Activated CD8-positive, alpha-beta T cell treated with anti-CD3 and anti-CD28 coated beads, Interleukin-2, amount 10 ng/mL, durations not matched to agents 7 days and 5 days (primary cell): ENCODE measurements at places on chromosomes 4 and X.

DNA sequence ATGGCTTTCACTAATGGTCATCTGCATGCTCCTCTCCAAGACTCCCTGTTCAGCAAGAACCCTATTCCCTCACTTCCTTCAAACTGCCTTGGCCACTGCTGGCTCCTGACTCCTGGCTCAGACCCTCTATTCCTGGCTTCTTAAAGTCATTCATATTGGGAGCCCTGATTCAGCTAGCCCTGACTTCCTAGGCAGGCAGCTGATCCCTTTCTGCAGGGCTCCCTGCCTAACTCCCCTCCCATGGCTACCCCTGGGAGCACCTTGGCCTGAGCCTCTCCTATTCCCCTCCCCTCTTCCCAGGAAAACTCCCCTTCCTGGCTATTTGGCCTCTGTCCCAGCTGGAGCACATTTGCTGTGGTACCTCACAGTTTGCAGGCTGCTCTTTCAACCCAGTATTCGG is 154.9 kb upstream of the PJA1 start:
- H3K36me3 ChIP-seq = no peaks in the 10 kb centered on the region
- H3K27me3 ChIP-seq = no peaks in the 10 kb centered on the region
- no peak overlapping the region for H3K4me3 ChIP-seq
- no peak overlapping the region for H3K27ac ChIP-seq

- no peaks in the 10 kb centered on the region for H3K36me3 ChIP-seq
- H3K27ac ChIP-seq = no peak overlapping the region
- no peaks in the 10 kb centered on the region for H3K4me1 ChIP-seq
- DNase-seq = no peak
- H3K27me3 ChIP-seq = no peaks in the 10 kb centered on the region
Measured at GRCh38 chrX:38313190-38313589, 14.1 kb downstream of the RPGR start.

- H3K4me1 ChIP-seq = peaks cover 21% of the 10 kb centered on the region
- DNase-seq = peak; percentile 64
- peak overlapping the region; percentile 96 for H3K4me3 ChIP-seq
- peak overlapping the region; percentile 88 for H3K27ac ChIP-seq
- H3K36me3 ChIP-seq = peaks cover 19% of the 10 kb centered on the region
Measured at GRCh38 chr4:17511509-17511949, 361 bp downstream of the QDPR start.

DNA sequence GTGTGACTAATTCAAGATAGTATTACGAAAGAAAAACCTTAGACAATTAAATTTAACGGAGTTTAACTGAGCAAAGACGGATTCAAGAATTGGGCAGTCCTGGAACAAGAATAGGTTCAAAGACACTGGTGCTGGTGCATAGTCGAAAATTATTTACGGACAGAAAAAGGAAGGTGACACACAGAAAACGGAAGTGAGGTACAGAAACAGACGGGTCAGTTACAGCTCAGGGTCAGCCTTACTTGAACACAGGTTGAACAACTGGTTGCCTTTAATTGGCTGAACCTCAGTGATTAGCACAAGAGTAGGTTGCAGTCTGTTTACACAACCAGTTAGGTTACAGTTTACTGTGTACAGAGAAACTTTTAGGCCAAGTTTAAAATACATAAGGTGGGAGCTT is 31.5 kb downstream of the KLHL8 start:
- peaks cover 3% of the 10 kb centered on the region for H3K36me3 ChIP-seq
- no peaks in the 10 kb centered on the region for H3K27me3 ChIP-seq
- no peak overlapping the region for H3K27ac ChIP-seq
- DNase-seq = no peak
- H3K4me3 ChIP-seq = no peak overlapping the region

GRCh38 chrX:12332786-12333347 is 194.6 kb downstream of the FRMPD4 start:
- DNase-seq = no peak
- no peak overlapping the region for H3K27ac ChIP-seq
- no peaks in the 10 kb centered on the region for H3K4me1 ChIP-seq
- H3K27me3 ChIP-seq = no peaks in the 10 kb centered on the region
- no peak overlapping the region for H3K4me3 ChIP-seq

DNA sequence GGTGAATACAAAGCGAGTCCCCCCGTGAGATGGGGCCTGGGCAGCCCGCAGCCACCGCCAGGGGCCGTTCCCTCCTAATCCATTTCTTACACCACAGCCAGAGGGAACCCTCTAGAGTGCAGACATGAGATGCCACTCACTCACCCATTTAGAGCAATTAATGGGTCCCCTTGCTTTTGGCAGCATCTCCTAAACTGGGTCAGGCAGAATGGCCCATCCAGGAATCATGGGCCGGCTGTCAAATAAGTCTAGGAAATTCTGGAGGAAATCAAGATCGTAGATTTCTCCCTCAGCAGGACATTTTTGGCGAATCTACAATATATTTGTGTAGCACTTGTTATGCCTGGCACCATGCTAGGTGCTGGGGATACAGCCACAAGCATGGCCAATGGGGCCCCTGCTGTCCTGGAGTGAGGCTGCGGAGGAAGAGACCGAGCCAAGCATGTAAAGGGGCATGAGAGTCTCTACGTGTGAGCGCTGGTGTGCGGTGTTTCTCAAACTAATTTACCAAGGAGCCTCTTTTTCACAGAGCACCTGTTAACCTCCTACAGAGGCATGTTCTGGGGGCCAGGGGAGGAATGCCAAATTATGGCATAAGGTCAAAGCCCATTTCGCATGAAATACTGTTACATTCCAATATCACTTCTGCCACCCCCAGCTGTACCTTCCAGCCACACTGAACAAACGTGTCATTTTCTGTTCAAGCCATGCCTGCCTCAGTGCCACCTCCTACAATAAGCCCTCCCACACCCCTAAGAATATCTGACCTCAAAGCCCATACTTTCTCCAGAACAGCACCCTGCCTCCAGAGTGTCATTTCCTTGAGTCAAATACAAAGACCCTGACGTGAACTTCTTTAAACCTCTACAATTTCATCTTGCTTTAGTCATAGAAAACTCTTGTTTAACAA is 28.1 kb upstream of the JAKMIP1 start:
- H3K4me3 ChIP-seq = no peak overlapping the region
- no peak overlapping the region for H3K27ac ChIP-seq
- no peaks in the 10 kb centered on the region for H3K4me1 ChIP-seq
- no peak for DNase-seq
- H3K27me3 ChIP-seq = peaks cover 10% of the 10 kb centered on the region

DNA sequence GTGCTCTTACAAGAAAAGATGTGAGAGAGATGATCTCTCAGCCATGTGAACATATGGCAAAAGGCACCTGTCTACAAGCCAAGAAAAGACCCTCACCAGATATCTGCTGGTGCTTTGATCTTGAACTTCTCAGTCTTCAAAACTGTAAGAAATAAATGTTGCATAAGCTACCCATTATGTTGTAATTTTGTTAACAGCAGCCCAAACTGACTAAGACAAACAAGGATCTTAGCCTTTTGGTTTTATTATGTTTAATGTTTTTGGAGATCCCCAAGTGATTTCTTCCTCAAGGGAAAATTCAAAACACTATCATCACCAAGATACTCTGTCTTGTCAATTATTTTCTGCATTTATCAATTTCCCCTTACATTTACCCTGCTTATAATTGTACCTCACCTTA is 21.8 kb upstream of the CCNI start:
- no peak overlapping the region for H3K27ac ChIP-seq
- no peaks in the 10 kb centered on the region for H3K36me3 ChIP-seq
- no peak overlapping the region for H3K4me3 ChIP-seq

DNA sequence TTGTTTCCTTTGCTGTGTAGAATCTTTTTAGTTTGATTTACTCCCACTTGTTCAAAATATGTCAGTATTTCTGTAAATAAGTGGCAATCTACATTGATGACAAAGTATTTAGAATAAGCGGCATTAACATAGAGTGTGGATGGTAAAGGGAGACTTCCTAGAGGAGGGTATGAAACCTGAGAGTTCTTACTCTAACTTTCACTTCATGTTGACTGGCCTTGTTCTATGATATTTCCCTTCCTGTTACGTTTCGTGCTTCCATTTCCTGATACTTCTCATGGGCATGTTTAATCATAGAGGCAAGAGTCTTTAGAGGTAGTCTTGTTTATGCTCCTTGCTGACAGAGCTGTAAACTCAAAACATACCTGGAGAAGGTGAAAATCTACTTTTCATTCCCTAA is 408.9 kb downstream of the GLUD2 start:
- H3K27ac ChIP-seq = no peak overlapping the region
- no peaks in the 10 kb centered on the region for H3K27me3 ChIP-seq
- H3K4me1 ChIP-seq = no peaks in the 10 kb centered on the region
- no peak overlapping the region for H3K4me3 ChIP-seq

- H3K27me3 ChIP-seq = no peaks in the 10 kb centered on the region
- H3K4me1 ChIP-seq = no peaks in the 10 kb centered on the region
- no peaks in the 10 kb centered on the region for H3K36me3 ChIP-seq
- H3K27ac ChIP-seq = no peak overlapping the region
- no peak for DNase-seq
Measured at GRCh38 chrX:63258144-63258543, 93.0 kb downstream of the SPIN4 start.

DNA sequence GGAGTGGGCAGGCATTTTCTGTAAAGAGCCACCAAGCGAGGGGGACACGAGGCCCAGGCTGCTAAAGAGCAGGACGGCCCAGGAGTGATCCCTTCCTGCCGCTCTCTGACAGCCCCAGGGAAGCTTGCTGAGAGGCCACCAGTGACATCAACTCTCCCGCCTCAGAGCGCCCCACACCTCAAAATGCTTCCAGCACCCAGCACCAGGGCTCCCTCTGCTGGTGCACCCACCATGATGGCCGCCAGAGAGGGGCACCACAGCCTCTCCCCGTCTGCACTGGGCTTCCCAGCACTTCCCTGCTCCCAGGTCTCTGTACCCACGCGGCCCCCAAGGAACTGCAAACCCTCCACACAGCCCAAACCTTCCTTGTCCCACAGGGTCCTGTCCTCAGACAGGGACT is 40.4 kb downstream of the GAK start:
- H3K27me3 ChIP-seq = no peaks in the 10 kb centered on the region
- H3K27ac ChIP-seq = no peak overlapping the region
- H3K4me3 ChIP-seq = no peak overlapping the region
- peak; percentile 30 for DNase-seq
- no peaks in the 10 kb centered on the region for H3K4me1 ChIP-seq

DNA sequence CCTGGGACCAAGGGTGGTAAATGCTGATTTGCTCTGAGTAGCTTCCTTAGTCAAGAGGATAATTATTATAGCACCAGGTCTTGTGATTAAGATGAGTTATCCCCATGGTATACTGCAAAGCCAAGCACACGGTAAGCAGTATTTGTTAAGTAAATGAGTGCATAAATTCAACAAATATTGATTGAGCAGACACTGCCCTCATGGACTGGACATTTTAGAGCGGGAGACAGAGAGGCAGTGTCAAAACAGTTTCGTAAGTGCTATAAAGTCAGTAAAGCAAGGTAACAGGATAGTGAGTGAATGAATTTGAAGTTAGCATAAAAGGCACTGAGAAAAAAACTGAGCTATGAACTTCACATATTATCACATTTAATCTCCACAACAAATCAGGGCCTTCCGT is 13.9 kb downstream of the PHF8 start:
- H3K27me3 ChIP-seq = no peaks in the 10 kb centered on the region
- H3K36me3 ChIP-seq = peaks cover 53% of the 10 kb centered on the region
- DNase-seq = no peak
- no peak overlapping the region for H3K4me3 ChIP-seq
- H3K4me1 ChIP-seq = peaks cover 4% of the 10 kb centered on the region

- peaks cover 62% of the 10 kb centered on the region for H3K36me3 ChIP-seq
- no peak overlapping the region for H3K4me3 ChIP-seq
- peaks cover 19% of the 10 kb centered on the region for H3K4me1 ChIP-seq
- no peak for DNase-seq
Measured at GRCh38 chrX:136866337-136867095, 14.0 kb downstream of the RBMX start.

DNA sequence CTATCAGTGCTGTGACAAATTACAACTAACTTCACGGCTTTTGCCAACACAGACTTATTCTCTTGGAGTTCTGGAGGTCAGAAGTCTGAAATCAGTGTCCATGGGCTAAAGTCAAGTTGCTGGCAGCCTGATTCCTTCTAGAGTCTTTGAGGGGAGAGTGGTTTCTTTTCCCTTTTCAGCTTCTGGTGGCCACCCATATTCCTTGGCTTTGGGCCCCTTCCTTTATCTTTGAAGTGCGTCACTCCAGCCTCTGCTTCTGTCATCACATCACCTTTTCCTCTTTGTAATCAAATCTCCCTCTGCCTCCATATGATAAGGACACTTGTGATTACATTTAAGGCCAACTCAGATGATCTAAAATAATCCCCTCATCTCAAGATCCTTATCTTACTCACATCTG is 9.0 kb downstream of the FAM114A1 start:
- H3K4me3 ChIP-seq = no peak overlapping the region
- DNase-seq = no peak

DNA sequence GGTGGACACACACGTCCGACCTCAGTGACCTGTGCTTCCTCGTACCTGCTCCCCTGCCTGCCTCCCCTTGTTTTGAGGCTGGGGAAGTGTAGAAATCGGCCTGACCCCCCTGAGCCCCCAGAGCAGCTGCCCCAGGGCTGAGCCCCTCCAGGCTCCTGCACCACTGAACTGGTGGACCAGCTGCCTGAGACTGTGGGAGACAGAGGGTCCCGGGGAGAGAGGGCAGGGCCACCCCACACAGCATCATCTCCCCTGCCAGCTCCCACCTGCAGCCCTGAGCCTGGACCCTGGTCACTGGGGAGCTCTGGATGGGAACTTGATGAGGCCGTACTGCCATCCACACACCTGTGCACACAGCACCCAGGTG is 15.0 kb upstream of the NAT8L start:
- no peak overlapping the region for H3K4me3 ChIP-seq
- no peak for DNase-seq
- H3K4me1 ChIP-seq = no peaks in the 10 kb centered on the region
- H3K27ac ChIP-seq = no peak overlapping the region
- peaks cover 11% of the 10 kb centered on the region for H3K27me3 ChIP-seq

DNA sequence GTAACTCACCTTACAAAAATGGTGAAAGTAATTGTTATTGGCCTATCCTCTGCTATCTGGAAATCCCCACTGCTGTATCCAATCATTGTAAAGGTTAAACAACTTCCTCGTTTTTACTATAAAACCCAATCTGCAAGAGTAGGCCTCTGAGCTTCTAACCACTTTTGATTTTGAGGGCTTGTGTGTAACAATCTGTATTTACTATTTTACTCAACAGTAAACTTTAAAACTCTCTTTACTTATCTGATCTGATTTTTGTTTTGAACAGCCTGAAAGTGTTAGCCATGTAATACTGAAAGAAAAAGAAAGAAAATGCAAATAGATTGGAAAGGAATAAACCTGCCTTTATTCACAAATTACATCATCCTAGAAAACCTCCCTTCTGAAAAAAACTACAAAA is 63.1 kb downstream of the SLC10A7 start:
- H3K36me3 ChIP-seq = peaks cover 13% of the 10 kb centered on the region
- peaks cover 20% of the 10 kb centered on the region for H3K4me1 ChIP-seq
- H3K27ac ChIP-seq = peak overlapping the region; percentile 81
- no peak for DNase-seq
